Suprapubic skin (tissue), 4 donors: ENCODE measurements at places on chromosomes 2 and 18. TPM values are rescaled to one million over a fixed set of nuclear protein-coding genes. Genes with fewer than 3 reads are reported as not detected.

GRCh38 chr2:75622500-75622899 lies 24.1 kb upstream of the MRPL19 start:
- no peak overlapping the region for H3K27ac ChIP-seq
- no peaks in the 10 kb centered on the region for H3K4me1 ChIP-seq
- no peaks in the 10 kb centered on the region for H3K27me3 ChIP-seq

DNA sequence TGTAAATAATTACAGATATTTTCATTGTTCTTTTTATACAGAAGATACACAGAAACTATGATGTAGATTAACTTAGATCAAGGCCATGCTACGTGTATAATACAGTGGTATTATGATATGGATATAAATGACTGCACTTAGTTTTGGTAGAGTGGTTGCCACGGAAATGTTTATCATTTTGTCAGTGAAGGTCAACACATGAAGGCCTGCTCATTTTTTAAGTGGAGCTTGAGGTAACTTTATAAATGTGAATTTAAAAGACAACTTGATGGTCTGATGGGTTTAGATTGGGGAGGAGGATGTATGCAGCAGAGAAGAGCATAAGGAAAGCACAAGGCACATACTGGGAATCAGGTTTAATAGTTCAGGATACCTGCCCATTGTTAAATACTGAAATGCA lies 14.4 kb upstream of the BBS5 start:
- no peaks in the 10 kb centered on the region for H3K27me3 ChIP-seq
- H3K4me3 ChIP-seq = no peak overlapping the region
- no peaks in the 10 kb centered on the region for H3K4me1 ChIP-seq

GRCh38 chr2:38092196-38092902 lies 16.4 kb upstream of the CYP1B1 start:
- peak; percentile 84 for DNase-seq
- H3K4me1 ChIP-seq = peaks cover 53% of the 10 kb centered on the region
- H3K4me3 ChIP-seq = no peak overlapping the region
- H3K27me3 ChIP-seq = no peaks in the 10 kb centered on the region

DNA sequence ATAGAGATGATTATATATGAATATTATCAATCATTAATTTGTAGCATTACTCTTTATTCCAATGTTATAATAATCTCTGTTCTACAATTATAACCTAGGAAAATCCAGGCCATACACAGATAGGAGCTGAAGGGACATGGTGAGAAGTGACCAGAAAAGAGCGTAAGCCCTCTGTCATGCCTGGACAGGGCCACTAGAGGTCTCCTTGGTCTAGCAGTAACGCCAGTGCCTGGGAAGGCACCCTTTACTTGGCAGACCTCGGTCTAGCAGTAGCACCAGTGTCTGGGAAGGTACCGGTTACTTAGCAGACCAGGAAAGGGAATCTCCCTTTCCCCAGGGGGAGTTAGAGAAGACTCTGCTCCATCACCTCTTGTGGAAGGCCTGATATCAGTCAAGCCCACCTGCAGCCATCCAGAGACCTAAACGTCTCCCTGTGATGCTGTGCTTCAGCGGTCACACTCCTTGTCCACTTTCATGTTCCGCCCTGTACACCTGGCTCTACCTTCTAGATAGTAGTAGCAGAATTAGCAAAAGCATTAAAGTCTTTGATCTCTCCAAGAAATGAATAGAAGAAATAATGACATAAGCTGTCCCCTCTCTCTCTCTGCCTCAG lies 447.5 kb upstream of the FSIP2 start:
- no peak for DNase-seq
- H3K4me1 ChIP-seq = no peaks in the 10 kb centered on the region
- H3K27me3 ChIP-seq = no peaks in the 10 kb centered on the region
- no peaks in the 10 kb centered on the region for H3K36me3 ChIP-seq
- H3K4me3 ChIP-seq = no peak overlapping the region

DNA sequence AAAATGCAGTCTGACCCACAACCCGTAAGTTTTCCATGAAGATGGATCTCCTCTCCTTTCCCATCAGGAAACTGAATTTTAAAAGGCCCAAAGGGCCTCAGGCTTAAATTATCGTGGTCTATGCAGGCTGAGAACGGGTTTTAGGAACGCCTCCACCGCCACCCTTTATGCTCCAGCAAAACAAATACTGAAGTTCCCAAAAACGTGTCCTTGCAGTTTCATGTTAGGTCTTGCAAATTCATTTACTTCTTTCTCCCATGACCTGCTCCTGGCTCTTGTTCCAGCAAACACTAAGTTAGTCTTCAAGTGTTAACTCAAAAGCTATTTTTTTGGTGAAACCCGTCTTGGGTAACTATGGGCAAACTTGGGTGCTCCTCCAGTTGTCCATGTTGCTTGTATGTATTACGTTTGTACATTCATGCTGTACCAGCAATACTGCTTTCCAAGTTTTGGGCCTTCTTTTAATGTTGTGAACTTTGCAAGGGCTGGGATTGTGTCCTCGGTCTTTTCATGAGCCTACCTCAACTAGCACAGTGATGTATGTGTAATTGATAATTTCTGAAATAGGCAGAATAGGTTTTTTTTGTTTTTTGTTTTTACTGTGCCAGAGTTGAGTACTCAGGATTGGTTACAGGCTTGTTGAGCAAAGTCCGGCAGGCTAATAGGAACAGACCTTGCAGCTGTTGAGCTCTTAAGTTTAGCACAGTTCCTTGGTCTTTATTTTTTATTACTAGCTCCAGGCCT lies 1.8 kb upstream of the RNF149 start:
- peak overlapping the region; percentile 10 for H3K27ac ChIP-seq
- H3K36me3 ChIP-seq = no peaks in the 10 kb centered on the region
- H3K27me3 ChIP-seq = no peaks in the 10 kb centered on the region
- H3K4me3 ChIP-seq = no peak overlapping the region
- peaks cover 47% of the 10 kb centered on the region for H3K4me1 ChIP-seq
- DNase-seq = no peak

DNA sequence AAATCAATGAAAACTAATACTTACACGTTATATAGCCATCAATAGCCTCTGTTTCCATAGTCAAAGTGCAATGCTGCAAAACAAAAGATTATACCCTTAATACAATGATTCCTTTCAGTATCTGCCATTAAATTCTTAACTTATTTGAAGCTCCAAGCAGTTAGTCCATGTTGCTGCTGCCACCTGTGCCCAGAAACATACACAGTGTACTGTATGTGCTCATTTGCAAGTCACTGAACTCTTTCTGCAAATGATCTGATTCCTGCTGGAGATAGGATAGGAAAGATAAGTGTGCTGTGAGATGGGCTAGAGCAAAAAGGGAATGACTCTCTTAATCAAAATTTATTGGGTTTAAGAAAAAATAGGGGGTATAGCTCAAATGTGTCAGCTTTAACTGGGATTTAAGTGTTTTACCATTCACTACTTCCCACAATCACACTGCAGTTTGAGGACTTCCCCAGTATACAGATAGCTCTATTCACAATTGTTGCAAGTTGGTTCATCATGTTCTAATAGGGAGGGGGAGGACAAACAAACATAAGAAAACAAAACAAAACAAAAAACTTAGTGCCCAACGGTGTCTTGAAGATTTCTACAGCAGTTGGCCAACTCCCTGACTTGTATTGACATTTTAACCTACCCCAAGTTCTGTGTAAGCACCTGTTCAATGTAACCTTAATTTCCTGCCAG lies 2.7 kb downstream of the IKZF2 start:
- H3K27ac ChIP-seq = peak overlapping the region; percentile 96
- DNase-seq = no peak
- H3K36me3 ChIP-seq = no peaks in the 10 kb centered on the region
- H3K4me3 ChIP-seq = peak overlapping the region; percentile 75
- peaks cover 47% of the 10 kb centered on the region for H3K4me1 ChIP-seq

DNA sequence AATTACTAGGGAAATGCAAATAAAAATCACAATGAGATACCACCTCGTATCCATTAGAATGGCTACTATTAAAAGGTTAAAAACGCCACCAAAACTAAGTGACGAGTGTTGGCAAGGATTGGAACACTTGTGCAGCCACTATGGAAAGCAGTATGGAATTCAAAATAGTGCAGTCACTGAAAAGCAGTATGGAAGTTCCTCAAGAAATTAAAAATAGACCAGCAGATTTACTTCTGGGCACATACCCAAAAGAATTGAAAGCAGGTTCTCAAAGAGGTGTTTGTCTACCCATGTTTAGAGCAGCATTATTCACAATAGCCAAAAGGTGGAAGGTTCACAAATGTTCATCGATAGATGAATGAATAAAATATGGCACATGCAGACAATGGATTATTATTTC lies 149.7 kb upstream of the STON1 start:
- no peak for DNase-seq
- peaks cover 22% of the 10 kb centered on the region for H3K36me3 ChIP-seq
- H3K27me3 ChIP-seq = no peaks in the 10 kb centered on the region
- no peaks in the 10 kb centered on the region for H3K4me1 ChIP-seq
- H3K4me3 ChIP-seq = no peak overlapping the region

Gene IL1B
- total RNA-seq = not detected

Gene CABYR
- total RNA-seq = 1.2 TPM

Gene SIX2
- total RNA-seq = 0.34 TPM

Gene GCG
- not detected for total RNA-seq

Gene SERPINB7
- 214 TPM for total RNA-seq
